ENCODE measurements at places on chromosomes 11 and 22.

DNA sequence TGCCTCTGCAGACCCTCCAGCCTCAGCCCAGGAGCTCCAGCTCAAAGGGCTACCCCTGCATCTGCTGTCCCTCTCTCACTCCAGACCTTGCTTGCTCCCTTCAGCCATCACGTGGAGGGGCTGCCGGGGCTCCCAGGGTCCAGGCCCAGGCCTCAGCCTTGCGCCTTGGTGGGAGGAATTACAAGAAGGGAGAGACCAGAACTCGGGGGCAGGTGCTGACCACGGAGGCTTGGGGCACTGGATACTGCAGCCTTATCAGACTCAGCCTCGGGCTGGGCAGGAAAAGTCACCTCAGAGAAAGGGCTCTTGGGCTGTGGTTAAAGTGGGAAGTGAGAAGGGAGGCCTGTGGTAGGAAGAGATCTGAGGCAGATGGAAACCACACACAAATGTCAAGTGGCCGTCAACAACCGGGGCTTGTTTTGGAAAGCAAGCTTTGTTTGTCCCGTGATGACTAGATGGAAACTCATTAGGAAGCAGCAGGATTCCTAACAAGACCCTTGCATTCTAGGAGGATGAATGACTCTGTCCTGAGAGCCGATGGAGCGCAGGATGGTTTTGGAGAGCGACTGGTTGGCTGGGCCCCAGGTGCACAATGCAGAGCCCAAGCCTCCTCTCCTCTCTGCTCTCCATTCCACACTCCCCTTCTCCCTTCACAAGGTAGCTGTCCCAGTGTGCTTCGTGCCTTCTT, 1321.7 kb downstream of the TBC1D22A start:
- no peak for DNase-seq

DNA sequence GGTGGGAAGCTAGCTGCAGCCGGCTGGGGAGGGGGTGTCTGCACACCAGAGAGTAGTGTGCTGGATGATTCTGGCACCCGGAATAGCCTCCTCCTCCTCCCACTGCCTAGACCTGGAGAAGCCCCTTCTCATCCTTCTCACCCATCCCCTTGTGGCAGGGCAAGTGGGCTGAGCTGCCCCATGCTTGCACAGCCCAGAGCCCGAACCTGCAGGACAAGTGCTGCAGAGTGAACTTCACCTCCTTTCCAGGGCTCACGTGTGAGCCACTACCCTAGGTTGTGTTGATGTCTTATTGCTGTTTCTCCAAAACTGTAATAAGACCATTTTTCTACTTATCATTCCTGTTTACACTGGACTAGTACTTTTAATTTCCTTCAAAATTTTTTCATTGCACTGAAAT, 56.1 kb upstream of the GLYATL1B start:
- DNase-seq = no peak

DNA sequence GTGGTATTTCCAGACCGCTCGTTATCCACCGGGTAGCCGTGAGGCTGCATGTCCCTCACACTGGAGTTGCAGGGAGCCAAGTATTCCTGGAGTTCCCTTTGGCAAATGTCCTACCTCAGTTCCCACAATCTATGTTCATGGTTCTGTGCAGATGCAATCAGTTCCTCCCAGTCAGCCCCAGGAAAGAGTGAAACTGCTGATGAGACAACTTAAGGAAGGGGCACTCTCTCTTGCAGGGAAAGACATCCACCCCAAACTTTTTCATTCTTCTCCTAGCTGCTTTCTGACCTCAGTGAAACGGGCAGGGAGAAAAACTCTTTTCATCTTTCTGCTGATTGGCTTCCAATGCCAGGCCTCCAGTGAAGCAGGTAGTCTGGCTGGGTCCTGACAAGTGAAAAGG, 205.1 kb upstream of the TMEM45B start:
- no peak for DNase-seq

GRCh38 chr22:44822534-44822933, 70.2 kb downstream of the ARHGAP8 start:
- no peak for DNase-seq

DNA sequence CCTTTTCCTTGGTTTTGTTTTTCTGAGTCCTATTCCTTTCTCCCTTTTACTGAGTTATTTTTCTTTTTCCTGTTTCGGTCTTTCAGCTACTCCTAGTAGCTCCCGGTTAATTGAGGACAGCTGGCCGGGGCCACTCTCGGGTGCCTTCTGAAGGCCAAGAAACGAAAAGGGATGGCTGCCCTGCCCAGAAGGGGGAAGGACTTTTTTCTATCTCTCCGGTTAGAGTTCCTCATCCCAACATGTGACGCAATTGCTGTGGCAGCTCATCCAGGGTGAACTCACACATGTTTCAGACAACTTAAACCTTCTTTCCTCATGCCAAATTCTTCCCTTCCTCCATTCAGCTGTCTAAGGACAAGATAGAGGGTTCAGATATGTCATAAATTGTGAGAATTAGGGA, 83.6 kb downstream of the PIWIL4 start:
- DNase-seq = peak; percentile 86

GRCh38 chr22:46936378-46936903, 174.0 kb downstream of the TBC1D22A start:
- DNase-seq = no peak

GRCh38 chr22:43129426-43130425, 13.5 kb downstream of the MCAT start:
- no peak for DNase-seq

DNA sequence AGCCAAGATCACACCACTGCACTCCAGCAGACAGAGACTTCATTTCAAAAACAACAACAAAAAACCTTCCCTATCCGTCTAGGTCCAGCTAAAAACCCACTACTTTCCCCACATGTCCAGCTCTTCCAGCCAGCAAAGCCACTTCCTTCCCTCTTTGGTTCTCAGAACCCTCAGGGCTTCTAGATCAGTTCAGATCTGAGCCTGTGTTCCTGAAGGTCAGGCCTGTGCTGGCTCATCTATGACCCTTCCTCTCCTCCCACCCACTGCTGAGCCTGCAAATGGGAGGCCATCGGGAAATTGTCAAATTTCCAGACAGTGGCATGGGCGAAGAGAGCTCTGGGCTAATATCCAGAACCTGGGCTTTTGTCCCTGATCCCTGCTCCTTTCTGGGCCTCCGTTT, 37.8 kb downstream of the SLCO2B1 start:
- DNase-seq = no peak

DNA sequence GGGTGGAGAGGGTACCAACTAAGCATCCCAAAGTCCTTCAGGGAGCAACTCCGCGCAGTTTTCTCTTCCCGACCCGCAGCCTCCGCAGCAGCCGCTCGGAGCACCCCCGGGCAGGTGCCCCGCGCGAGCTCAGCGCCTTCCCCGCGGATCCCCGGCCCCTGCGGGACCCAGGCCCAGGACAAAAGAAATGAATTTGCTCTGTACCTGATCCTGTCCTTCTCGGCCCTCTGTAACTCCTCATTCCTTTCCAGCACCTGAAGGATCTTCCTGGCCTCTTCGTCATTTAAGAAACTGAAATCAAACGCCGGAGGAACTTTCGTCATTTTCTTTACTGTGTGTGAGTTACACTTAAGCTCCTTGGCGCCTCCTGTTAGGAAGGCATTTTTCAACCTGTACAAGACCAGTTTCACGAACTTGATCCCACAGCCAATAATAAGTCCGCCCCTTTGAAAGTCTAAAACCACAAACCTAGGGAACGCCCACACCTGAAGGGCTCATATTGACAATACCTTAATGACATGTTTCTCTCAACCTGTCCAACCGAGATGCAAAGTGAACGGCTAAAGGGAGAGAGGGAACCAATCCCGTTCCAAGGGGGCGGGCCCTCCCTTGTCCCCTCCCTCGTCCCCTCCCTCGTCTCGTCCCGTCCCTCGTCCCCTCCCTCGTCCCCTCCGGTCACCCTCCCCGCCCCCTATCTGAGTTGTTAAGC, at the start of gene EXPH5:
Gene EXPH5, minus strand, starts transcription at position 555 of the 709 bp plus-strand sequence. Its CDS starts 232 bp downstream, at position 323.
- no peak for DNase-seq

- no peak for DNase-seq
Measured at GRCh38 chr22:20590477-20591294, 83.3 kb downstream of the MED15 start.

DNA sequence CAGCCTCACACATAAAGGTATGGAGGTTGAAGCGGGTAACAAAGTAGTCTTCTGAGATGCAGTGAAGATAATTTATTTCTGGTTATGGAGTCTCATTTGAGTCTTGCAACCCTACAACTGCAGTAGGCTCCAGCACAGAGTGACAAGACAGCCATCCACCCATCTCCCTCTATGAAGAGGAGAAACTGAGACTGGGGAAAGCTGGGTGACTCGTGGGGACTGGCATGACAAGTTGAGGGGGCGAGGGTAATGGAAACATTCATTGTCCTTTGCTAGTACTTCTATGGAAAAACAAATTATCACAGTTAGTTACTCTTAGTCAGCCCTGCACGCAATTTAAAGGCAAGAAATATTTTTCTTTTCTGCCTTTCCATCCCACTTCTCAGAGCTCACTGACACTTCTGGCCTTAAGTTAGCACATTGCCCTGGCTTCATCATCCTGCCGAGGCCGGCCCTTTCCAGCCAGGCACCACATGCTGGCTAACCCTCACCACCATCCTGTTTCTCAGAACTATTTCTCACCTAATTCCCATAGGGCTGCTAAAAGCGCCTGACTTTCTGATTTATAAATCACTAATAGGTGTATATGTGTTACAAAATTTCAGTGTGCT, 361.1 kb downstream of the ETS1 start:
- DNase-seq = no peak

DNA sequence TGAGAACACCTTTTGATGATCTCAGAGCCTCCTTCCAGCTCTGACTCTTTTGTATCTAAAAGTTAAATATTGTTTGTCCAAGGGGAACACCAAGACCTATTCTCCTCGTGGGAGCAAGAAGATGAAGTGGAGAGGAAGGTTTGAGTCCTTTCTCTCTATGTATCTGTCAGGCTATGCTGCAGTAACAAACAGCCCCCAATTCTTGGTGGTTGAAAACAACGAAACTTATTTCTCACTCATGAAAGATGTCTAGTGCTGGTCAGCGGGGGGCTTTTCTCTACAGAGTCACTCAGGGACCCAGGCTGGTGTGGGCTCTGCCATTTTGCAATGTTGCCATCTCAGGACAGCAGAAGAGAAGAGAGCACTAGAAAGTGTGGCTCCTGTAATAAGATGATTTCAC, 6.2 kb upstream of the CRYBB2 start:
- DNase-seq = no peak

GRCh38 chr11:44989831-44990566, 39.3 kb upstream of the TP53I11 start:
- no peak for DNase-seq

DNA sequence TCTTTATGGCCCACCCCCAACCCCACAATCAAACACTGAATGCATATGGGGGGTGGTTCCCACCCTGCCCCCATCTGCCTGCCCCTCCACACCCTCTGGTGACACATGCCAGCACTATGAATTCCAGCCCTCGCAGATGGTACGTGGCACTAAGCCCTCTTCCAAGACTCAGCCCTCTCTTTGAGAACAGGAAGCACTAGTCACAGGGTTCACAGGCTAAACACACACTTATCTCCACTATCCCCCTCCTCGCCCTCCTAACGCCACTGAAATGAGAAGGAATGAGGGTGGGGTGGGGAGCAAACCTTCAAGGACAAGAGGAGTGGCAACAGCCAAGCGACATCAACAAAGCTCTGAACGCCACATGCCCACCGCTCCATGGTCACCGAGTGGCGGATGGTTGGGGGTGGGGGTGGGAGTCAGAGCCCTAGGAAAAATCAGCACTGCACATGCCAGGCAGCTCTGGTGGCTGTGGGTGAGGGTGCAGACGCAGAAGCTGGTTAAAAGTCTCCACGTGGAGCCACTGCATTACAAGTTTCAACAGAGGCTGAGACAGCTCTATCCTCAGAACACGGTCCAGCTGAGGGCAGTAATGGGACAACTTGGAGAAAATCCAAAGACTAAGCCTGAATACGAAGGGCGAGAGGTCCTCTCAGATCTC, 33.6 kb downstream of the TMEM184B start:
- DNase-seq = peak; percentile 74

DNA sequence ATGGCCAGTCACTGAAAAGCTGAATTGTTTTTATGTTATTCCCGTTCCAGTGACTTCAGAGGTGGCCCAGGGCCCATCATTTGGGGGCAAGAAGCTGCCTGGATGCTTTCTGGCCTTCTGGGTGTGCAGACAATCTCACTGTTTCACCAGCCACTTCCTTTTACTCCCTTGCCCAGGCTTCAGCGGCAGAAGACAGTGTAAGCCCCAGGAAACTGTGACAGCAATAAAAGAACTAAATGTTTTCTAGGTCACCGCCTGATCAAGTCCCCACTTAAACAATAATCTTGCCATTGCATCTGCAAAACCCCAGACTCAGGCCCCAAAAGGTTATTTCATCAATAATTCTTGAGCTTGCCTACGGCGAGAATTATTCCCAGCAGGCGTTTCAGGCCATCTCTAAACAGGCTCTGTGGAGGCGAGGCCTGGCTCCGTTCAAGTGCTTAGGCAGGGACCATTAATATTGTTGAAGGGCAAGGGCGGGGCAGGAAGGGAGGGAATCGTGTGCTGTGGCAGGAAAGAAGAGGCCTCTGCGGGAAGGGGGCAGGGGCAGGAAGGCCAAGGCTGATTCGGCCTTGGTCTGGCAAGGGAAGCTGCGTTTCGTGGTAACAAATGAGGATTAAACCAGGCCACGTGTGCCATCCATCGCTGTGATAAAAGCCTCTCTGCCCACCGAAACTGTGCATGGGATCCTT, 252.3 kb downstream of the KIRREL3 start:
- DNase-seq = no peak

DNA sequence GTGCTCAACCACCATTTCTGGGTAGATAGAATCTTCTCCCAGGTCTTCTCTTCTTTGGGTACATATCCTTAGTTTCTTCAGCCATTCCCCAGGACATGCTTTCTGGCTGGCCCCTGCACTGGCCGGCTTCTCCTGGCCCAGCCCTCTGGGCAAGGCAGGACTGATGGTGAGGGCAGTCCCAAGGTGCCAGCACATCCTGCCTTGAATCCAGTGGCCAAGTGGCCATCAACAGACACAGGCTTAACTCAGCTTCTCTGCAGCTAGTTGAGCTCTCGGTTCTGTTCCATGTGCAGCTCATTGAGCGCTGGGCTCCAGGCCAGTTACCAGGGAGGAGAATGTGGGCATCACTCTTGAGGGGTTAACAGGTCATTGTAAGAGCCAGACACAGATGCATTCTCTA, 17.6 kb downstream of the SMIM38 start:
- DNase-seq = no peak

DNA sequence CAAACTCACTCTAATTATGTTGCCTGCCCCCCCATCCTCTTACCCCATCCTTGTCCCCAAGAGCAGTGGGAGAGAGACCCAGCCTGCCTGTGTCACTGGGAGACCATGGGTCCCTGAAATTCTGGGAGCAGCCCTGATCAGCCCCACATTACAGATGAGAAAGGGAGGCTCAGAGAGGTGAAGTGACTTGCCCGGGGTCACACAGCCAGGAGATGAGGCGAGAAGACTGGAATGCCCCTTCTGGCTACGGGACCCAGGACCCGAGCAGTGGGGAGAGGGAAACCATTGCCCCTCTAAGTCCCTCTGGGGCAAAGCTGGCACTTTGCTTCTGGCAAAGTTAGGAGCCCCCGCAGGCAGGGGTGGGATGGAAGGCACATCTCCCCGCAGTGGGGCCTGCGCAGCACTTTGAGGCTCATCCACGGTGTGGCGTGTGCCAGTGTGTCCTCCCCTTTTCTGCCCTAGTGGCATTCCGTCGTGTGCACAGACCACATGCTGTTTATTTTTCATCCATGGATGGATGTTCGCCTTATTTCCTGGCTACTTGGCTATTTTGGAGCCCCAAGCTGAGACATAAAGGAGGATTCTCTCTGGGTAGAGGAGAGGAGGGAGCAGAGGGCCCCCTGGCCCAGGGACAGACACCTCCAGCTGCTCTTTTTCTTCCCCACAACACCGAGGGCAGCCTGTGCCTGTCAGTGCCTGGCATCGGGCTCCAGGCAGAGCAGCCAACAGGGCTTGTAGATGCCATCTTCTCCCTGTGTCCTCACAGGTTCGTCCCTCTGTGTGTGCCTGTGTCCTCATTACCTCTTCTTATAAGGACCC, 3.7 kb upstream of the FGF3 start:
- DNase-seq = no peak
